Activated CD8-positive, alpha-beta memory T cell treated with anti-CD3 and anti-CD28 coated beads, Interleukin-2, amount 50 U/mL, for 4 hours (primary cell): ENCODE measurements at places on chromosomes 4 and X.

GRCh38 chr4:187598196-187598595, 397.4 kb upstream of the ZFP42 start:
- no peak for DNase-seq

DNA sequence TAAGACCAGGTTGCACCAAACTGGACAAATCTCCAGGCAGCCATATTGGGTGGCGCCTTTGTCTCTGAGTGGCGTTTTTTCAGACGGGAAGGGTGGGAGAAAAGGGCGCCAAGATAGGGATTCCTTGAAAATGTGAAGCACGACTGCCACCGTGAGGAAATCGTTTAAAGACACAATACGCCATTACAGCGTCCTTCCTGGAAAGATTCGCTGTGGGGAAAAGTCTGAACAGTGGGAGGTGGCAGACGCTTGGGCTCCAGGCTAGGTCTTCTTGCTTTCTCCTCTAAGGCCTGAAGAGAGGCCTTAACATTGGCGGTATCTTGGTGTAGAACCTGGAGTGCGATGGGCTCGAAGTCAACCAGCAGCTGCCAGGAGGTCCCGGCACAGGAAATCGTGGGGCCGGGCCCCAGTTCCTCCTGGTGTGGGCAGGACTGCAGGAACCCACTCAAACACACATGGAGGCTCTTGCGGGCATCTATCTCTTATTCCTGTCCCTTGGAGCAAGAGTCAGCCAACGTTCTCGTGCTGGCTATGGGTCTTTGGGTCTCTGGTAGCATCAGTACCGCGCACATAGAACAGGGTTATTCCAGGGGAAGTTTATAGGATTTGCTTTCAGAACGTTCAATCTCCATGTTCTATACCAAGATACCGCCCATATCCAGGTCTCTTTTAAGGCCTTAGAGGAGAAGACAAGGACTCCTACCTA, 208.8 kb downstream of the OR13H1 start:
- peak; percentile 78 for DNase-seq

- DNase-seq = no peak
These were observed 312.4 kb downstream of the DHRSX start for GRCh38 chrX:2188330-2188792.

- DNase-seq = no peak
These were observed 11.3 kb downstream of the SHOX start for GRCh38 chrX:641671-642435.

GRCh38 chr4:100177126-100177525, 13.1 kb downstream of the DDIT4L start:
- no peak for DNase-seq

GRCh38 chr4:122542411-122543236, 78.2 kb downstream of the IL21 start:
- no peak for DNase-seq

DNA sequence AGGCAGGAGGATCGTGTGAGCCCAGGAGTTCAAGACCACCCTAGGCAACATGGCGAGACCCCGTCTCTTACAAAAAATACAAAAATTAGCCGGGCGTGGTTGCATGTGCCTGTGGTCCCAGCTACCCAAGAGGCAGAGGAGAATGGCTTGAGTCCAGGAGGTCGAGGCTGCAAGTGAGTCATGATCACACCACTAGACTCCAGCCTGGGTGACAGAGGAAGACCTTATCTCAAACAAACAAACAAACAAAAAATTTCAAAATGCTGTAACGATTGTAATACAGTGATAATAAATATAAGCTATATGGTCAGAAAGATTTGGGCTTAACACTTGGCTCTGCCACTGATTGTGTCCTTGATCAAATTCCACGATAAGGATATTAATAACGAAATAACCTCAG, 24.2 kb downstream of the SLC25A4 start:
- no peak for DNase-seq
